NCI-H1105 (cell line): ENCODE measurements at places on chromosomes 4 and X.

DNA sequence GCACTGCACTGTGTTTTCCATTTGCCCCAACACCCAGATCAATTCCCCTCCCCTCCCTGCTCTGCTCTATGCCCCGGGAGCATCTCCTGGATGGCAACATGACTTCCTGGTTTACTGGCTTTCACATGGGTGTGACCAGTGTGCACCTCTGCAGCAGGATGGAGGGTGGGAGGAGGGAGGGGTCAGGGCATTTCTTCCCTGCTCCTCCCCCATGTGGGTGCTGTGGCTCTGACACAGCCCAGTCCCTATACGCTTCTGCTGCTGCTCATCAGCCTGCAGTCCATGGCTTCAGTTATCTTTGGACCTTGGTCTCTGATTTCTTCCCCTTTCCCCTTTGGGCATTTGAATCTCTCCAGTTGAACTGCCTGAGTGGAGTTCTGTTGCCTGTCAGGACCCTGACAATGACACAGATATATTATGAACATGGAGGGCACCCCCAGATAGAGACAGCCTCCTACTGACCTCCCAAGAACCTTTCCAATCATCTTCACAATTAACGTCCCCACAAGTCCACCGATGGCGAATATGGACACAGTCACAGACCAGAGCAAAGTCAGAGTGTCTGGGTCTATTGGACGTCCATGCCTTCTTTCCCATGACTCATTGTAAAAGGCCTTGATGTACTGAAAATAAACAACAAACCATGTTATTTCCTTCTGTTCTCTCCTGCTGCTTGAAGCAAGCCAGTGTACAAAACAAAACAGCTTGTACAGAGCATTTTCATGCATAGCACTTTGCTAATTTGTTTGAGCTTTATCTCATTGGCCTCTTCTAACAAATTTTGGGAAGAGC, 24.8 kb downstream of the SLC2A9 start:
- no peak for DNase-seq

DNA sequence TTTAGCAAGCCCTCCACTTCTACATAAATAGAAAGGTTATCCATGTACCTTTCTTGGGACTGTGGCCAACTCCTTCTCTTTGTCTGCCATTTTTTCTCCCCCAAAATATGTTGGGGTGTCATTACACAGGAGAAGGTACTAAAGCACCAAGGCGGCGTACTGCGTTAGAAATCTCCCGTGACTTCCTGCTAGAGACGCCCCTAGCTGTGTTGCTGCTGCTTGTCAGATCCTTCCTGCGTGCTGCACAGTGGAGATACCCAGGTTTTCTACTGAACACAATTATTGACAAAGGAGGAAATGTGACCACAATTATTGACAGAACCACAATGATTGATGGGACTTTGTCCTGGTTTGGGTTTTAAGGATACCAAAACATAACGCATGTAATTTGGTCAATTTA, 97.7 kb downstream of the EFHC2 start:
- DNase-seq: no peak

DNA sequence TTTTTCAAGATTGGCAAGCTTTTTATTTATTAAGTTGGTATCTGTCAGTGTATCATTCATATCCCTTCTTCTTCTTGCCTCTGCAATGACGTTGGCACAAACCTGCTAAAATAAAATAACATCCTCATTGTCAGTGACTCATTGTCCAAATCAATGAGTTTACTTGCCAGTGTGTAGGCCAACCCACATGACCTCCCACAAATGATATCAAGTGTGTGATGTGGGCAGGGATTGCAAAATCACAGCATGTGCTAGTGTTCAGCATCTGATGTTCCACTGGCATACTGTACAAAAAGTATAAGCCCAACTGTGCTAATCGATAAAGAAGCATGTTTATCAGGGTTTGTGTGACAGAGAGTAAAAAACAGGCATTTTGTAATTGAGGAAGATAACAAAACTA, 25.5 kb downstream of the GPAT3 start:
- no peak for DNase-seq

DNA sequence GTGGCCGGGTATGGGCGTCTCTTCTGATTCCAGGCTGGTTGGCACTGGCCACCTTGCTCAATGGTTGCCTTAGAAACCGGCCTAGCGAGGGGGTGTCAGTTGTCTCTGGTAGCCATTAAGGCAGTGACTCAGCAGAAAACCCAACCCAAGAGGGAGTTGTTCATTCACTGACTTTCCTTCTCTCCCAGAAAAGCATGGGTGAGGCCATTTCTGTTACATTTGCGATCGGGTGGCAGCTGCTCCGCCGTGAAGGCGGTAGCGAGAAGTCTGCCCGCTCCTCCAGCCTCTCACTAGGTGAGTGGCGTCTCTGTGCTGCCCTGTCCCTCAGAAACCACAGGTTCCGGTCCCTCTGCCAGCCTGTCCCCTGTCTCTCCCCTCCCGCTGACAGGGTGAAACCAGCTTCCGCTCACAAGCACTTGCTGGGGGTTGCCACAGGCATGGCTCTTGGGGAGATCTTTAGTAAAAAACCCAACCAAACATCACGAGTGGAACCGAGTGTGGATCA, 17.4 kb downstream of the IRAK1 start:
- peak; percentile 19 for DNase-seq

DNA sequence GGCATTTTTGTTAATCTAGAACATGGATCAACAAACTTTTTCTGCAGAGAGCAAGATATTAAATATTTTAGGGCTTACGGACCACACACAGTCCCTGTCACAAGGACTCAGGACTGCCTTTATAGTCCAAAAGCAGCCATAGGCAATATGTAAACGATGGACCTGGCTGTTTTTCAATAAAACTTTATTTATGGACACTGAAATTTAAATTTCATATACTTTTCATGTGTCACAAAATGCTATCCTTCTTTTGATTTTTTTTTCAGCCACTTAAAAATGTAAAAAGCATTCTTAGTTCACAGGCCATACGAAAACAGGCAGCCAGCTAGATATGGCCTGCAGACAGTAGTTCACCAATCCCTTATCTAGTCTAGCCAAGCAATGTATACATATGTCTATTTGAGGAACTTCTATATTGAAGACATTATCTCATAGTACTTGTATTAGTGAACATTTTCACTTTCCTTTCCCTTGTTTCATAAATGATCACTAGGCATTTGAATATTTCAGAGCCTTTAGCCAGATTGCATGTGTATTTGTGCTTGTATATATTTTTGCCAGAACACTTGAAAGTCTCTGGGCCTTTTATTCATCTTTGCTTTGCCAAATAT, 350.9 kb downstream of the RPA4 start:
- no peak for DNase-seq

- DNase-seq: no peak
Observed at GRCh38 chr4:91256751-91257150, 1047.0 kb upstream of the GRID2 start.

DNA sequence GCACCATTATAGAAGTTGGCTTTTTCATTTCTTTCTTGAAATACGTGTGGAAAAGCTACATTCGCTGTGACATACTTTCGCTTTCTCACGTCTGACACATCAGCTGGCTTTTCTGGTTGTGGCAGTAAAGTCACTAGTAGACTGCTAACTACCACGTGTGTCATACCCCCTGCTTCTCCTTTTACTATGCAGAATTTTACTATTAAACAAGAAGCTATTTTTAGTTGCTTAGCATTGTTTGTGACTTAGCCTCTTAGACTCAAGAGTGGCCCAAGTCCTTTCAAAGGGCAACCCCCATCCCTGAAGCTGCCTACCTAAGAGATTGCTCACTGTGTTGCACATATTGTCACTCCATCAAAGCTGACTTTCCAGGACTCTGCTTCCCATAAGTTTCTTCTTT, 2.1 kb upstream of the IL2 start:
- no peak for DNase-seq

DNA sequence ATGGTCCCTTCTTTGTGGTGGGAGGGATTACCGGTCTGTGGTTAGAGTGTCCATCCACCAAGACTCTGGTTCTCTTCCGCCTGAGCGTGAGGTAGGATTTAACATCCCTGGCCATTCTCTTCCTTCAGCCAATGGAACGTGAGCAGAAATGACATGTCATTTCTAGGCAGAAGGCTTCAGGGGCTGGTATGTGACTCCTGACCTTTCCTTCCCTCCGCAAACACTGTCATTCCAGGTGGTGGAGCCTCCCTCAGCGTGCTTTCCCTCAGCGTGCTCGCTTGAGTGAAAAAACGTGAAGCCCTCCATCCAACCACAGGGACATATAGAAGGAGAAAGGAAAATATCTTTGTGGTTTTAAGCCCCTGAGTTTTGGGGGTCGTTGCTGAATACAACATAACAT, 34.0 kb upstream of the SLC10A4 start:
- no peak for DNase-seq

DNA sequence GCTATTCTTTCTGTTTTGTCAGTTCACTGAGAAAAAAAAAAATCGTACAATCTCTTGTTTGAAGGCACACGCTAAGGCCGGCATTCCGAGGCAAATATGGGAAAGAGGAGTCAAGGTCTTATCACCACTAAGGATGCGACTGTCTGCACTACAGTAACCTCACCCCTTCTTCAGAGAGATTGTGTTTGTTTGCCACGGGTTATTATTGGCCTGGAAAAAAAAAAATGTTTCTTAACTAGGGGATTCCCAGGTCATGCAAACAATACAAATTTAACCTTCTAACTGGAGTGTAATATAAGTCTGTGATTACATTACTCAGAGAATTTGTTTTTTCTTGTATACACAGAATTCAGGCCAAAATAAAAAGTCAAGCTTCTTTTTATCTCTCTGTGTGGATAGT, 168.3 kb downstream of the TMA16 start:
- no peak for DNase-seq

- DNase-seq: no peak
Observed at GRCh38 chr4:107246761-107247160, 210.6 kb upstream of the DKK2 start.

- DNase-seq: no peak
Observed at GRCh38 chr4:173231916-173232315, 63.3 kb downstream of the GALNT7 start.

- no peak for DNase-seq
Observed at GRCh38 chr4:6193399-6193798, 7.0 kb downstream of the JAKMIP1 start.

DNA sequence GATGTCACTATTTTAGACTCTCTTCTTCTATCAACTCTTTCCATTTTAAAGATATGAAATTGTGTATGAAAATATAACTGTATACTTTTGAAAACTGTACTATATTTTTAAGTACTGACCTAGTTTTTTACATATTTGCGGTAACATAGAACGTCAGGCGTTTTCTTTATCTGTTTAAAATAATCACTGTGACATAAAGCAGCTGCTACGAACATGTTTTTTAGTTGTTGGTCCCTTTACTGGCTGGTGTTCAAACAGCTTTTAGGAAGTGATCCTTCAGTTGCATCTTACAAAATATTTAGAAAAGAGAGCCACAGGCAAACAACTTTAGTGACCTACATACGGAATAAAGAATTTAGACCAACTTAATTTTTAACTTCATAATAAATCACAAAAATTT, 73.1 kb downstream of the METTL14 start:
- no peak for DNase-seq

GRCh38 chrX:103847174-103847870, 15.3 kb upstream of the RAB9B start:
- no peak for DNase-seq

DNA sequence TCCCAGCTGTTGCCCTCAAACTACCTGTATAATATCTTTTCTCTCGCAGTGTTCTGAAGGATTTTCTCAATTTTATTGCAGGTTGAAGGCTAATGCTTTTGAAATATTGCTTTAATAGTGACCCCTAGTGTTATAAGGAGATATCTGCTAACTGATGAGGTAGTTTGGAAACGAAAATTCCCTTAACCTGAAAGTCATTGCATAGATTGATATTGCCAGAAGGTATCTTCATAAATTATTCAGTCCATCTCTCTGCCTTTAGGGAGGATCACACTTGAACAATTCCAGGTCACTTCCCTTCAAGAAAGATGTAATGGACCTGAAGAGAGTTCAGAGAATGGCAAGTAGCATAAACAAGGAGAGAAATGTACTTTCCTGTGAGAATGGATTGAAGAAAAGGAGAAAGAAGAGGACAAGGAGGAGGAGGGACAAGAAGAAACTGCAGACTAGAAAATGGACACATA, 44.1 kb downstream of the TIGD4 start:
- peak; percentile 4 for DNase-seq

DNA sequence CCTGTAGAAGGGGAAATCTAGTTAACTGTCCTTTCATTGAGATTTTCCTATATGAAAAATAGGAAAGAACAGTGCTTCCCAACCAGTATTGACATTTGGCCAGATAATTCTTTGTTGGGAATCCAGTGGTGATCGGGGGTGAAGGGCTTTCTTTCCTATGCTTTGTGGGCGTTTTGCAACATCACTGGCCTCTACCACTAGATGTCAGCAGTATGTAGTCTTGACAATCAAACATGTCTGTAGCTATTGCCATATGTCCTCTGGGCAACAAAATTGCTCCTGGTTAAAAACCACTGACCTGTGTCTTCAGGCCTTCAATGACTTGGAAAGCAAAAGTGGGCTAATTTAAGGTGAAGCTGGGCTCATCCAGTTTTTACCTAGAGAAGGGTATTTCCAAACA, 658.5 kb downstream of the DACH2 start:
- DNase-seq: no peak

GRCh38 chrX:130267956-130268448, 697 bp downstream of the ZNF280C start:
- DNase-seq: no peak

- DNase-seq: no peak
Observed at GRCh38 chr4:42627885-42628646, 28.8 kb downstream of the ATP8A1 start.

GRCh38 chr4:78119698-78120097, 62.6 kb downstream of the FRAS1 start:
- no peak for DNase-seq

GRCh38 chrX:140767646-140768045, 58.1 kb downstream of the LINC00632 start:
- no peak for DNase-seq

GRCh38 chr4:163762741-163763140, 268.3 kb downstream of the TMA16 start:
- no peak for DNase-seq

DNA sequence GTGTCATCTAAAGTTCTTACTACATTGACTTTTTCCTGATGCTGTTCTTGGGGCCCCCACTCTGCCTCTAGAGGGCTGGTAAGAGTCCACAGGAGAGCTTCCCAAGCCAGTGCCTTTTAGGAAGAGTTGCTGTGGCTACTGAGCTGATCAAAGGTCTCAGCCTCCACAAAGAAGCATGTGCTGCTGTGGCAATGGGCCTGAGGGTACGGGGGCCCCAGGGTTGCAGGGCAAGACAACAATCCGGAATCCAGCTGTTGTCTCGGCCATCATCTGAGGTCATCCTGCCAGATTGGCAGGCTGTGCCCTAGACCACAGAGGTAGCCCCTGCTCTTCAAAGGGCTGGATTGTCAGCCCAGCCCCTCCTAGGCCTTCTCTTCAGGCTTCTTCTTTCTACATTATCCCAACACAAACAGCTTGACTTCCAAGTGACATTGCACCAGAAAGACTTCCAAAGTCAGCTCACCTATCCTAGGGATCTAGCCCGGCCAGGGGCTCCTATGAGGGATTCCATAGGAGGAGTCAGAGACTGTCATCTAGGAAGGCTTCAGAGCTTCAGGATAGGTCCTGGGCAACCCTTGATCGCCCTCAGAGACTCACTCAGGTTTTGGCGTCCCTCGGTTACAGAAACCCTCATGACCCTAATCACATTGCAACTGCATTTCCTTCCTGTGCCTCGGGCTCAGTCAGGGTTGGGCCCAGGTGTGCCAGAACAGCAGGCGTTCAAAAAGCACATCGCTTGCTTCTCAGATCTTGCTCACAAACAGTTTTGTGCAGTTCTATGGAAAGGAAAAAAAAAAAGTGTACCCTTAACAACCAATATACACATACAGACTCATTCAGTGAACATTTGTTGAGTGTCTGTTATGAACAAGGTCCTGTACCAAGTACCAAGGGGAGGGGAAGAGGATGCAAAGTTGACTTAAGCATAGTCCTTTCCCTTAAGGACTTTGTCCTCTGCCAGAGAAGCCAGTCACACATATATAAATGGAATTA, 27.8 kb downstream of the SLC25A5 start:
- no peak for DNase-seq
